Esophagus squamous epithelium (tissue), 5 donors: ENCODE measurements at places on chromosomes 16 and 17.

DNA sequence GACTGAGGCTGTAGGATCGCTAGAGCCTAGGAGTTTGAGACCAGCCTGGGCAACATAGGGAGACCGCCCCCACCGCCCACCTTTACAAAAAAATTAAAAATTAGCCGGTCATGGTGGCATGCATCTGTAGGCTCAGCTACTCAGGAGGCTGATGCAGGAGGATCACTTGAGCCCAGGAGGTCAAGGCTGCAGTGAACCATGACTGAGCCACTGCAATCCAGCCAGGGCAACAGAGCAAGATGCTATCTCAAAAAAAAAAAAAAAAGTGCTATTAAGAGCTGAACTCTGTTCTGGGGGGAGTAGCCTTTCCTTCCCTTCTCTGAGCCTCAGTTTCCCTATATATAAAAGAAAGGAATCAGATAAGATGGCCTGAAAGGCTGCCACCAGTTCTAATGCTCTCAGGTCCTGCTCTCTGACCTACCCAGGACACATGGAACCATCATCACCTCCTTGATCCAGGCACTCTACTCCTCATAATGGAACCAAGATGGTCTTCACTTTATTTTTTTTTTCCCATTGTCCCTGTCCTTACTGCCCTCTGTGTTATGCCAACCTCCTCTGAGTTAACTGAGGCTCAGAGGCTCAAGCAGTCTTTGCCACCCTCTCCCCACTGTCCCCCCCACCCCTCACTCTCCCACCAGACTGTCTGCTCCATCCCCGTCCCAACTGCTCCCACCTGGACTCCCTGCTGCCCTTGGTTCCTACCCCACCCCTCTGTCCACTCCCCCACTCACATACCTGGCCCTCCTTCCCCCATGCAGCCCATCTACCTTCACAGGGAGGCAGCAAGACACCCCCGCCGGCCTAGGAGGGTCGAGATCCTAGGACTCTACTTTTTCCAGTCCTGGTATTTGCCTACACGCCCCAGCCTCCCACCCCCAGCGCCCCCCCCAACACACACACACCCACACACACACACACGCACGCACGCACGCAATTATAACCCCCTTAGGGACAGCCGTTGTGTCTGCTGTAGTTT lies 23.8 kb upstream of the EIF1 start:
- no peak for DNase-seq

GRCh38 chr17:78315355-78316114 lies 44.3 kb downstream of the SOCS3 start:
- DNase-seq, result no peak

- DNase-seq, result no peak
Observed at GRCh38 chr17:3866276-3866675, 20.2 kb upstream of the NCBP3 start.

DNA sequence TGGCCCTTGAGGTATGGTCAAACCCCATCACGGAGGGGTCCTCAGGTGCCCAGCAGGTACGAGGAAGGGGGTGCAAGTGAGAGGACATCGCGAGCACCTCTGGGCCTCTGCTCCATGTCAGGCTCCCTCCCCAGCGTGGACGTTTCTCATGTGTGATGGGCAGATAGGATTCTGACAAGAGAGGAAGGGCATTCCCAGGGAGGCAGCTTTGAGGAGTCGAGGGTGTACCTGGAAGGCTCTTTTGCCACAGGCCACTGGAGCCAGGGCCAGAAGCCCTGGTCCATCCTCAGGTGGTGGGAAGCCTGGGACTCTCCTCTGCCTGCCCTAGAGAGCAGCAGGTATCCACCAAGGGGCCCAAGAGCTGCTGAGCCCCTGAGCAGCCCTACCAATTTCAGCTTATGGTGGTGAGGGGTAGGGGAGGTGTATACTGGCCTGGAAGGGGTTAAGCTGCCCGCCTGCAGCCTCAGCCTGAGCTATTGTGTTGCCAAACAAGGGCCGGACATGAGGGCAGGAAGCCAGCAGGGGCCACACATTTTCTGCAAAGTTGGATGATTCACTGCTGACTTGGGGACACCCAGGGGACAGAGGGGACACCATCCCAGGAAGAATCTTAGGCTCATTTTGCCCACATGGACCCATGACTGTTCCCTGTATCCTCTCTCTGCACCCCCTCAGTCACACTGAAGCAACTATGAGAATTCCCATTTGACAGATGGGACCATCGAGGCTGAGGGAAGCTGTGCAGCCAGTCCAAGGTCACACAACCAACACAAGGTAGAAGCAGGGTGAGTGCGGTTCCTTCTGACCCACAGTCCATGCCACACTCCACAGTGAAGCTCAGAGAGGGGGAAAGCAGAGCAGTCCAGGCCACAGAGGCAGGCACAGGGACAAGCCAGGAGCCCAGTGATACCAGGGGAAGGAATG lies 1.7 kb downstream of the CDH5 start:
- DNase-seq, result no peak

DNA sequence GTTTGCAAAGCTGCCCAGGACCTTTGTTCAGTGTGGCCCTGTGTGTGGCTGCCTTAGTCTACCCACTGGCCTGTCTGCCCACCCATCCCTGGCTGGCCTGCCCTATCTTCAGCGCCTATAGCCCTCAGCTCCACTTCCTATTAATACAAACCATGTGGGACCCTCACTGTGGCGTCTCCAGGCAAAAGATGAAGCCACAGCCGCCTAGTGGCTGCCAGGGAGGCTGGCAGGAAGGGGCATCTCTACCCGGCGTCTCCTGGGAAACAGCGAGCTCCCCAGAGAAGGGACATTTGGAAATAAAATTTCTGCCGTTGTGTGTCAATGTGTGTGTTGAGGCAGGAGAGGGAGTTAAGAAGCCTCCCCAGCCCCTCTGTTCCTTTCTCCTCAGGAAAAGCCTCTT lies 31.5 kb downstream of the NEUROD2 start:
- no peak for DNase-seq

GRCh38 chr17:15648386-15648785 lies 28.9 kb upstream of the FBXW10B start:
- DNase-seq, result no peak

- peak; percentile 49 for DNase-seq
Observed at GRCh38 chr16:4801962-4802658, at the start of gene ROGDI. Gene ROGDI (minus strand): TSS chr16:4802633. CDS start chr16:4802571, 62 bp downstream.

DNA sequence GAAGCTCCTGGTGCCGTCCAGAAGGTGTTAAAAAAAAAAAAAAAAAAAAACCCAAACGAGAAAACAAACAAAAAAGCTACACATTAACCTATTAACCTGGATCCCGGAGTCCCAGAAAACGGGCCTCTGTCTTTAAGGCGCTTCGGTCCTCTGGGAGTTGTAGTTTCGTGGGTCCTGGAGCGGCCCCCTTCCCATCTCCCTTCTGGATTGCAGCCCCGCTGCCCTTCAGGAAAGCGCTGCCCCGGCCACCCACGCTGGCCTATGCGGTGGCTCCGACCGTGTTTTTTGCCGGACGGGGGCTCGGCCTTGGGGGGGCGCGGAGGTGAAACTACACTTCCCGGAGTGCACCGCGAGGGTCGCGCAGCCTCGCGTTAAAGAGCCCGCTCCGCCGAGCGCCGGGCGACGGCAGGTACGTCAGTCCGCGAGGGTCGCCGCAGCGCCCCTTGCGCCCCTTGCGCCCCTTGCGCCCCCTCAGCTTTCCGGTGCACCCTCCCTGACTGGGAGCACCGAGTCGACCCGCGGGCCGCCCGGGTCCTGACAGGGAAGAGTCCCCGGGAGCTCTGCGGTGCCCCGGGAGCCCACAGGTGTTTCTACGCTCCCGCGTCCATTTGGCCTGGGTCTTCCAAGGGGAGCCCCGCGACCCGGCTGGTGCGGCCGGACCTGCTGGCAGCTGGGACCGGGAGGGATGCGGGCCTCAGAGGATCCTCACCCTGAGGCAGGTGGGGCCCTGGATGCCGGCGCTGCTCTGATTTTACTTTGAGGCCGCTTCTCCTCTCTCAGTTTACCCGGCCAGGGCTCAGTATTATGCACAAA lies at the start of gene FCSK:
Gene FCSK (plus strand): TSS at position 374 of the 813 bp plus-strand sequence. CDS start 8,596 bp downstream, outside the sequence.
- no peak for DNase-seq

DNA sequence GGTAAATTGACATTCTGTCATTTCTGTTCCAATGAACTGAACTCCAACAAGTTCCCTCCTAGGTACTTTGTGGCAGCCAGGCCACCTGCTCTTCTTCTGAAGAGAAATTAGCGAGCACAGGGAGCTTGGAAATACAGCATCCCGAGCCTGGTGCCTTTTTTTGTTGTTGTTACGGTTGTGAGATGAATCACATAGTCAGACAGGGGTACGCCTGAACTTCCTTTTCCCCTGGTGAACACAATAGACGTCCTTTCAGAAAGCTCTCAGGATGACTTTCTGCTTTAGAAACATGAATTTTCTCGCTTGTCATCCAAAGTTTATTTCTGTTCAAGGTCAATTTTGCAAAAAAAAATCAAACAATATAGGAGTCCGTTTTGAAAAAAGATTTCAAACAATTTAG lies 53.9 kb upstream of the XYLT1 start:
- DNase-seq, result no peak

DNA sequence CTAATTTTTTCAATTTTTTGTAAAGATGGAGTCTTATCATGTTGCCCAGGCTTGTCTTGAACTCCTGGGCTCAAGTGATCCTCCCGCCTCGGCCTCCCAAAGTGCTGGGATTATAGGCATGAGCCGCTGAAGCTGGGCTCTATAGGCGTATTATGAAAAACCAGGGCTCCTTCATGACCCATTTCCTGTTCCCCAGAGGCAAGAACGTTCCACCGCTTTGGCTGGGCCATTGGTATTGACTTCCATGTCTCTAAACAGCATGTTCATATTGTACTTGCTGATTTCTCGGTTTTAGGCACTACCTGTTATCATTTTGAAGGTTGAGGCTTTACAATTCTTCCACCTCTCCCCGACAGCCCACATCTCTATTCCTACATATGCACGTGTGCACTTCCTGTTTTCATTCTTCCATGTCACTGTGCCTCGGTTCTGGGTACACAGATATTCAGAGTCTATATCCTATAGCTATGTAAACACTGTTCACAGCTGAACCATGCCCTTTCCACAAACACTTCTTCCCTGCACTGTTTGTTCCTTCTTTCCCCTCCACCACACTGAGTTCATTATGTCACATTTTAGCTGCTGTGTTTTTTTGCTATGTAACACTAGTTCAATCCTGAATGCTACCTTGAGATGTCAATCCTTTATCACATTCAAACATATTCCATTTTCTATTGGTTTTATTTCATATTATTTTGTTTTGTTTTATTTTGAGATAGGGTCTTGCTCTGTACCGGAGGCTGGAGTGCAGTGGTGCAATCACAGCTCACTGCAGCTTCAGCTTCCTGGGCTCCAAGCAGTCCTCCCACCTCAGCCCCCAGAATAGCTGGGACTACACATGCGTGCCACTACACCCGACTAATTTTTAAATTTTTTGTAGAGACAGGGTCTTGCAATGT lies 16.8 kb upstream of the MAPK3 start:
- DNase-seq, result no peak

GRCh38 chr16:11165894-11166665 lies 89.9 kb downstream of the SOCS1 start:
- DNase-seq, result no peak

- no peak for DNase-seq
Observed at GRCh38 chr16:51034481-51035109, 116.5 kb downstream of the SALL1 start.

- DNase-seq, result no peak
Observed at GRCh38 chr16:49527611-49528010, 154.0 kb downstream of the C16orf78 start.

DNA sequence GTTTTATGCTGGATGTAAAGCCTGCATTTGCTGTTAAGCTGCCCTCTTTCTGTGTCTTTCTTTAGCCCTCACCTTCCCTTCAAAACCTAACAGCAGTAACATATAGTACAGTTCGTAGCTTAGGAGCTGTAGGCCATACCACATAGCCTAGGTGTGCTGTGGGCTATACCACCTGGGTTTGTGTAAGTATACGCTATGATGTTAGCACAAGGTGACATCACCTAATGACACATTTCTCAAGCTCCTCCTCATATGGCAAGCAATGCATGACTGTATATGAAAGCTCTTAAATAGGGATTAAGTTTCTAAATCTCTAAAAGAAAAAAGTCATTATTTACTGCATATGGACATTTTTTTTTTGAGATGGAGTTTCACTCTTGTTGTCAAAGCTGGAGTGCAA lies 57.8 kb upstream of the TMEM97 start:
- DNase-seq, result no peak

DNA sequence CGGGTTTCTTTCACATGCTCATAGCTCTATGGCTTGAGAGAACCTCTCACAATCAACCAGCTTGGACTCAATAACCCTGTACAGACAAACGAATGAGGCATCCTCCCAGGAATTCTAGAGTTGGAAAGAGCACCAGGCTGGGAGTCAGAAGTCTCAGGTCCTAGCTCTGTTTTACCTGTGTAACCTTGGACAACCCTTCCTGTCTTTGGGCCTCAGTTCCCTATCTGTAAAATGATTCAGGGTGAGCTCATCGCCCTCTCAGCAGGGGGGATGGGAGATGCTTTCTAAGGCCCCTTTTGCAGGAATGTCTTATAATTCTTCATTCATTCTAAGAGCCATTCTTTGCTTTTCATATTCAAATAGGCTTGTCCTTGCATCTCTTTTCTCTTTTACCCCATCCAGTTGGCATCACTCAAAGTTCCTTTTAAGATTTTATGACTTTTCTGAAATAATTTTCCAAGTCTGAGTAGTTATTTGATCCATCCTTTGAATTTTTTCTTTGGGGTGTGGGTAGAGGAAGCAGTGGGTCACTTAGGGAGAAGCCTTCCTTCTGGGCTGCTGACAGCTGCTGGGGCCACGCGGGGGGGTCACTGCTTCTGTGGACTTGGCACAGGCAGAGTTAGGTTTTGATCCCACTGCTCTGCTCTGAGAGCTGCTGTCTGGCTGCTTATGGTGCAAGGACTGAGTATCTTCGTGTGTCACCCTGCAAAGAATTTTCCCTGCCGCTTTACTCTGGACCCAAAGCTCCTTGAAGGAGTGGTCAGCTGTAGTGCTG lies 102.7 kb downstream of the UTP18 start:
- DNase-seq, result no peak

DNA sequence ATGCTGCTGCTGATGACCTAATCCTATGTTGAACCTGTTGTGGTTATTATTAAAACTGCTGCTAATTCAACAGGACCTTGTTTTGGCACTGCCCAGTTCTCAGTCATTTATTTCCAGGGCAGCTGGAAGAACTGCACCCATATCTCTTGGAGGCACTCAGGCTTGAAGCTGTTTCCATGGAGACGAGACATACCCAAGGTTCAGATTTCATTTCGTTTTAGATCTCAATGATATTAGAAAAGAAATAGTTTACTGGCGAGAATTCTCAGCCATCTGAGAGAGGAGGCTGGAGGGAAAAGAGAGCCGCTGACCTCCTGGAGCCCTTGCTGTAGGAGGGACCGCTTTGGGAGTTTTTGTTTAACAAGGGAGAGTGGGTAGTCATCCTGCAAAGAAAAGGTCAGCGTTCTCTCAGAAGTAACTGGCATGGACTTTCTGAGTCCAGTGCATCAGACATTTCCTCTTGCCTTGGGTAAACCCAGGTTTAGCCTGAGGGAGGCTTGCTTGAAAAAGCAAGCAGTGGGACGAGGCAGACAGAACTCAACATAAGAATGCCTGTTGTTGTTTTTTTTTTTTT lies 75.4 kb downstream of the YPEL2 start:
- no peak for DNase-seq

DNA sequence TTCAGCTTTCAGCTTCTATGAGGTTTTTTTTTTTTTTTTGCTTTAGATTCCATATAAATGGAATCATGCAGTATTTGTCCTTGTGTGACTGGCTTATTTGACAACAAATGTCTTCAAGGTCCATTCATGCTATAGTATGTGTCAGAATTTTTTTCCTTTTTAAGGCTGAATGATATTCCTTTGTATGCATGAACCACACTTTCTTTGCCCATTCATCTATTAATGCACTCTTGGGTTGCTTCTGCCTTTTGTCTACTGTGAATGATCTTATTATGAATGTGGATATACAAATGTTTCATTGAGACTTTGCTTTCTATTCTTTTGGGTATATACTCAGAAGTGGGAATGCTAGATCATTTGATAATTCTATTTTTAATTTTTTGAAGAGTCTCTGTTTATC lies 27.0 kb upstream of the LRRC75A start:
- no peak for DNase-seq
